ENCODE measurements at places on chromosomes 4 and X.
A peak's percentile ranks its signal among the peaks of the same experiment; 100 is the strongest.

DNA sequence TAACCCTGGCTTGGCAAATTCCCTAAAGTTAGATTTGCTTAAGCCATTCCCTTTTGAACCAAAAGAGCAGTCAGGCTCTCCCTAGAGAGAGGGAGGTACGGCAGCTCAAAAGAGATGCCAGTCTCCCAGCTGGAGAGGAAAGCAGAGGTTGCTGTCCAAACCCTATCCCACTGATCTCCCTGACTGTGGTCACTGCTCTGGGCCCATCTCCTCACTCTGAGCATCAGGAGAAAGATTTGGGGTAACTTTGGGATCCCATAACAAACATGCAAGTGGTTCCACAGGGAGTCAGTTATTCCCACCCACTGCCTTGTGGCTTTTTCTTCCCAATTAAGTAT lies 17.1 kb downstream of the ACSL1 start:
- H3K36me3 ChIP-seq: no peaks in the 10 kb centered on the region
- H3K4me3 ChIP-seq: no peak overlapping the region
- H3K4me1 ChIP-seq: no peaks in the 10 kb centered on the region
- DNase-seq: no peak
- no peaks in the 10 kb centered on the region for H3K27me3 ChIP-seq
- no peak overlapping the region for H3K27ac ChIP-seq

DNA sequence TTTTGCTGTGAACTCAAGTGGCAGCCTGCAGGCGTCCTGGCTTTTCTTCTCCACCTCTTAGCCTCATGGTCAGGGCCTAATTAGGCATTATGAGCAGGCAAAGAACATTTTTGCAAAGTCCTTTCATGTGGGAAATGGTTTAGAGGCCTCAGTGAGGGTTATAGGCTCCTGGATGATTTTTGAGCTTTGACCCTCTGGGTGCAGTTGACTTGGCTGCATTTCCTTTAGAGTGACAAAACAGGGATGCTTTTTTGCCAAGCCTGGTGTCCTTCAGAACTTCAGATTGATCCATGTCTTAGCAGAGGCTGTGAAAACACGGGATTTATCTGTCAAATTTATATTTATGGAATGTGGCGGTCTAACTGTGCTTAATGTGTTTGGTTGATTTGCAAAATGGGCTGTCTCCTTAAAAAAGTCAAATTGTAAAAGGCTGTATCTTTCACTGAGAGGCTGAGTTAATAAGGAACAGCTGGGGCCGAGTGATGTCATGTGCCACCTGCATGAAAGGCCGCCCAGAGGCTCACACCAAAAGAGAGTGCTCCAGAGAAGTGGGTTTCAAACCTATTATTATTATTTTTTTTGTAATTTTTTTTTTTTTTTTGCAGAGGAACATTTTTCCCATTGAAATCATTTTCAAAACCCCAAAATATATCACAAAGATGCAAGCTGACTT lies 192.2 kb upstream of the ARX start:
- no peaks in the 10 kb centered on the region for H3K36me3 ChIP-seq
- H3K4me3 ChIP-seq: no peak overlapping the region
- no peak for DNase-seq
- H3K27me3 ChIP-seq: no peaks in the 10 kb centered on the region
- no peak overlapping the region for H3K27ac ChIP-seq

GRCh38 chr4:81512001-81512756 lies 40.5 kb upstream of the RASGEF1B start:
- no peaks in the 10 kb centered on the region for H3K4me1 ChIP-seq
- no peaks in the 10 kb centered on the region for H3K27me3 ChIP-seq
- H3K36me3 ChIP-seq: no peaks in the 10 kb centered on the region

DNA sequence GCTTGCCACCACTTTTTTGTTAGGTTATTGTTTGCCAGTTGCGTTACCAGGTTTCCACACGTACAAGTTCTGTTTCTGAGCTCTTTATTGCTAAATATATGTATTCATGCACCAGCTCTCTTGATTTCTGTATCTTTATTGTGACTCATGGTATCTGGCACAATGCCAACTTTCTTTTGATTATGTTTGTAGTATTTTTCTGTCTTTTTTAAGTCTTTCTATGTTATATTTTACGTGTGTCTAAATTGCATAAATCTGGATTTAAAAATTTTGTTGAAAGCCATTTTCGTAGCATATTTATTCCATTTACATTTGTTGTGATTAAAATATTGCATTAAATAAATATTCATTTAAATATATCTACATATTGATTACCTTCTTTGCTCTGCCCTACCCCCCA lies 73.8 kb downstream of the KDM6A start:
- no peaks in the 10 kb centered on the region for H3K4me1 ChIP-seq
- no peak for DNase-seq
- no peak overlapping the region for H3K4me3 ChIP-seq
- no peak overlapping the region for H3K27ac ChIP-seq
- no peaks in the 10 kb centered on the region for H3K27me3 ChIP-seq

GRCh38 chr4:112938461-112939058 lies 110.9 kb upstream of the ANK2 start:
- H3K4me1 ChIP-seq: no peaks in the 10 kb centered on the region
- H3K36me3 ChIP-seq: no peaks in the 10 kb centered on the region
- no peaks in the 10 kb centered on the region for H3K27me3 ChIP-seq
- H3K27ac ChIP-seq: no peak overlapping the region
- DNase-seq: peak; percentile 8

DNA sequence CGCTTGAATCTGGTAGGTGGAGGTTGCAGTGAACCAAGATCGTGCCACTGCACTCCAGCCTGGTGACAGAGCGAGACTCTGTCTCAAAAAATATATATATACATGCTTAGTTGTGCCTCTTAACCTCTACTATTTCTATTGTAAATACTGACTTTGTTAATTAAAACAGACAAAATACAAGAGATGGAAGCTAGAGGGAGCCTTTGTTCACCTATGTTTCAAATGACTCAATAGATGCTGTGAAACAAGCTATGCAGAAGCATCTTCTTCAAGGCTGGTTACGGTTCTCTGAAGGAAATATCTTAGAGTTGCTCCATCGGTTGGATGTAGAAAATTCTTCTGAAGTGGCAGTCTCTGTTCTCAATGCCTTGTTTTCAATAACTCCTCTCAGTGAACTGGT lies 6.2 kb downstream of the NCAPG start:
- H3K4me3 ChIP-seq: no peak overlapping the region
- no peak overlapping the region for H3K27ac ChIP-seq
- H3K36me3 ChIP-seq: no peaks in the 10 kb centered on the region
- peak; percentile 56 for DNase-seq
- H3K27me3 ChIP-seq: no peaks in the 10 kb centered on the region

- H3K36me3 ChIP-seq: no peaks in the 10 kb centered on the region
- H3K27ac ChIP-seq: no peak overlapping the region
- H3K4me1 ChIP-seq: no peaks in the 10 kb centered on the region
- H3K4me3 ChIP-seq: no peak overlapping the region
- no peak for DNase-seq
- no peaks in the 10 kb centered on the region for H3K27me3 ChIP-seq
Measured at GRCh38 chr4:30495651-30496310, 224.4 kb upstream of the PCDH7 start.

- H3K4me3 ChIP-seq: no peak overlapping the region
- H3K4me1 ChIP-seq: no peaks in the 10 kb centered on the region
Measured at GRCh38 chr4:161189286-161190134, 974.3 kb downstream of the FSTL5 start.

DNA sequence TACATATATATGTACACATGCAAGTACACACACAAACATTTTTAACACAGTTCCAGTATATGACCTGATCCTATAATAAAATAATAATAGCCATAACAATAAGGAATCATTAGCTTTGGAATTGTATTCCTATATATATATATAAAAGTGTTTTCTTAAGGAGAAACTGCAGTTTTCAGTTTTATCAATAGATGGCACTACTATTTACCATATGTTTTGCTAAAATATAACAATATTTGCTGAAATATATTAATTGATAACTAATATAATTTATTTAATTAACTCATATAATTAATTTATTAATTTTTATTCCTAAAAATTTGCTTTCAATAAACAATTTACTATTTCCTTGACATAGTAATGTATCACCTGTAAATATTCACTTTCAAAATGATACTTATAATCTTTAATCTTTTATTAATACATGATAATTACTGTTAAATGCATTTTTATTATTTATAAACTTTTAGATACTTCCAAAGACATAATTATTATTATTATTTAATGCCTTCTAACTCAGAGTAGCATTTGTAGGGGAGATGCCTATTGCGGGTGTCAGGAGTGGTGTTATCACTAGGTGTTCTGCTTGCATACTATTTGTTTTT lies 599.5 kb downstream of the FSTL5 start:
- H3K4me3 ChIP-seq: no peak overlapping the region
- H3K27me3 ChIP-seq: no peaks in the 10 kb centered on the region
- H3K27ac ChIP-seq: no peak overlapping the region
- DNase-seq: no peak
- H3K4me1 ChIP-seq: no peaks in the 10 kb centered on the region

GRCh38 chr4:156539376-156539775 lies 432.2 kb downstream of the PDGFC start:
- no peak overlapping the region for H3K4me3 ChIP-seq
- no peak overlapping the region for H3K27ac ChIP-seq
- H3K4me1 ChIP-seq: no peaks in the 10 kb centered on the region
- DNase-seq: no peak
- no peaks in the 10 kb centered on the region for H3K27me3 ChIP-seq

GRCh38 chr4:48985976-48986653 lies at the start of gene CWH43:
Gene CWH43 (plus strand): TSS chr4:48986275. CDS start chr4:48986430, 155 bp downstream.
- H3K27ac ChIP-seq: no peak within 1 kb of the TSS
- no peak for DNase-seq
- peaks cover 7% of the 10 kb centered on the region for H3K27me3 ChIP-seq
- no peak within 1 kb of the TSS for H3K4me3 ChIP-seq

DNA sequence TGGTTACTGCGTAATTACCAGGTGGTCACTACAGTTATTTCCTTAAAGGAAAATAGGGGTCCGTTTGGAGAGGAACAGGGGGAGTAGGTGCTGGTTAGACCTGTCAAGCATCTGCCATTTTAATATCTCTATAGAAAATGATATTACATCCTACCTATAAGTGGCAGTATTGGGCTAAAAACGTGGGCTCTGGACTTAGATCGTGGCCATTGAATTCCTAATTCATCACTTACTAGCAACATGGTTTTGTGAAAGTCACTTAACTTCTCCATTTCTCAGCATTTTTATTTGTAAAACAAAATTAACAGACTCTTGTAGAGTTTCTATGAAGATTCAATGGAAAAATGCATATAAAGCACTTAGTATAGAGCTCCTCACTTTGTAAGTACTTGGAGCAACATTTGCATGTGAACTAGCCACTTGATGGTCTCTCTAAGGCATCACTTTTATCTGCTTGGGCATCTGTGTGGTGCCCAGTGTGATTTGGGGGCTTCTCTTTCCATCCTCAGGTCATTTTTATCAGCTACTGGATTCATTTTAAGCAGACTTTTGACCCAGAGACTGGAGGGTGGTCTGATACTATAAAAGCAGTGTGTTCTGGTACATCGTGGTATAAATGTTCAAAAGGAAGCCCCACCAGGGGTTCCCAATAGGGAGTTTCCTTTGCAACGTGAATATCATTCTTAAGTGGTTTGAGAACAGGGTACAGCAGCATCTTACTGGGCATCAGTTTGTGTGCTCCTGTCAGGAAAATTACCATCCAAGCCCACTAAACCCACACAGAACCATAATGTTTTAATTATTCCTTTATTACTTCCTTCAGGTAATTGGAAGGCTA lies 42.7 kb upstream of the RASSF6 start:
- DNase-seq: peak; percentile 30
- H3K4me1 ChIP-seq: no peaks in the 10 kb centered on the region
- no peak overlapping the region for H3K27ac ChIP-seq
- H3K27me3 ChIP-seq: no peaks in the 10 kb centered on the region
- H3K36me3 ChIP-seq: no peaks in the 10 kb centered on the region

DNA sequence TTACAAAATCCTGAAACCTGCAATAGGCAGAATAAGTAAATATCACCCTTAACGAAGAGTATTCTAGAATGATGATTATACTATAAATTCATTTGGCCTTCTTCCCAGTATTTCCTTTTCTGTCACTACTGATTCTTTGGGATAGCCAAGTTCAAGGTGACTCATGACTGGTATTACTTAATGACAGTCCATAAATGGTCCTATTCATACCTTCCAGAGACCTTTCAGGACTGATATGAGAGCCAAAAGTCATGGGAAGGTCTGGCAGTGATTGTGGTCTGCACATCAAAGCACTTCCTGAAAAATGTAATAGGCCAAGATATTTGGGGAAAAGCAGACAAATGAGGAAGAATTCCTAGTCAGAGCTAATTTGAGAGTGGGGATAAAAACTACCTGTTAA lies 239.6 kb upstream of the FAM47A start:
- no peak for DNase-seq
- no peaks in the 10 kb centered on the region for H3K36me3 ChIP-seq
- H3K27me3 ChIP-seq: no peaks in the 10 kb centered on the region
- H3K4me3 ChIP-seq: no peak overlapping the region
- no peaks in the 10 kb centered on the region for H3K4me1 ChIP-seq

DNA sequence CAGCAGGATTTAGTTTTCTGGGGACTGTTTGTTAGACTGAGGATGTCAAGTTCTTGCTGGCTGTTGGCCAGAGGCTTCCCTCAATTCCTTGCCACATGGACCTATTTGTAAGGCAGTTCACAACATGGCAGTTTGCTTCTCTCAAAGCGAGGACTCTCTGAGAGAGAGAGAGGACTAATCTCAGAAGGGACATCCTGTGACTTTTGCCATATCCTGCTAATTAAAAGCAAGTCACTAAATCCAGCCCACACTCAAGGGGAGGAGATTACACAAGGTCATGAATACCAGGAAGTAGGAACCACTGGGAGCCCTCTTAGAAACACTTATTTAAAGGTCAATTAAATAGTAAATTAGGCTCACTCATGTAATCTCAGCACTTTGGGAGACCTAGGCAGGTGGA lies 38.2 kb downstream of the PPP1R2C start:
- H3K4me1 ChIP-seq: no peaks in the 10 kb centered on the region
- no peaks in the 10 kb centered on the region for H3K36me3 ChIP-seq
- H3K4me3 ChIP-seq: no peak overlapping the region

- H3K4me3 ChIP-seq: no peak overlapping the region
- no peaks in the 10 kb centered on the region for H3K36me3 ChIP-seq
- H3K27me3 ChIP-seq: no peaks in the 10 kb centered on the region
Measured at GRCh38 chr4:86302251-86302650, 57.6 kb downstream of the MAPK10 start.

DNA sequence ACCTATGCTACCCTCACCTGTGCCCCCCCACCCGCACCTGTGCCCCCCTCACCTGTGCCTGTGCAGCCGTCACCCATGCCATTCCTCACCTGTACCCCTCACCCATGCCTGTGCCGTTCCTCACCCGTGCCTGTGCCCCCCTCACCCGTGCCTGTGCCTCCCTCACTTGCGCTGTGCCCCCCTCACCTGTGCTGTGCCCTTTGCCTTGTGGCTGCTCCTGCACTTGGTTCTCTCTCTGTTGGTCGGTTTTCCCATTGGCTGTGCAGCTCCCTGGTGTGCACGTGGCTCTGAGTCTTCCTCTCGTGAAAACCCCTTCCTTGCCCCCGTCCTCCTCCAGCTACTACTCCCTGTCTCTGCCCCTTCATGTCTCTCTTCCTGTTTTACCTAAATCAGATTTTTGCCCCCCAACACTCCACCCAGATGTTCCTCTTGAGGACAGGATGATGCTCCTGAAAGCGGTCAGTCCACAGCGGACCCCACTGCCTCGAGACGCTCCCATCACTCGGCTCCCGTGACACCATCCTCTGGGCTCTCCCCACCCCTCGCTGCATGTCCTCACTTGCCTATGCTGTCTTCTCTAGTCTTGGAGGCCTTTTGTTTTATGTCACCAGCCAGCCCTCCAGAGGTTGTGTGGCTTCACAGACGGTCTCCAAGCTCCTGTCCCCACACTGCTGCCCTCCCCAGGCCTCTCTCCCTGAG lies 6.8 kb downstream of the MAEA start:
- no peaks in the 10 kb centered on the region for H3K4me1 ChIP-seq
- no peak overlapping the region for H3K27ac ChIP-seq
- no peak for DNase-seq
- peaks cover 70% of the 10 kb centered on the region for H3K36me3 ChIP-seq

Data from small intestine (tissue), 16 donors.